ENCODE measurements at places on chromosomes 5 and 9.

GRCh38 chr5:154395407-154396106 is 50.2 kb upstream of the SAP30L start:
- DNase-seq = no peak

DNA sequence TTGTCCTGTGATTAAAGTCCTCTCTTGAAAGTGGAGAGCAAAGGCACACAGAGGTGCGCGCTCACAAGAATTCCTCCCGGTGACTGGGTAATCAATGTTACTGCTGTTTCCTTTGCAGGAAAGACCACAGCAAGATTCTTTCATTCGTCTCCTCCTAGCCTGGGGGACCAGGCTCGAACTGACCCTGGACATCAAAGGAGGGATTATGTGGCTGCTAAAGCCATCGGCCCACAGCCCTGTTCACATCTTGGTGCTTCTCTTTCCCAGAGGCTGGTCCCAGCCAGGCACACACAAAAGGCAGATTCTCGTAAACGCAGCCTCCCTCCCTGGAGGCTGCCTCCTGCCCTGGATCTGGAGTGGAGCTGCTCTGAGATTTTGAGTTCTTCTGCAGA is 230.9 kb downstream of the FANCC start:
- no peak for DNase-seq

- no peak for DNase-seq
Measured at GRCh38 chr5:84255315-84255714, 129.4 kb downstream of the EDIL3 start.

DNA sequence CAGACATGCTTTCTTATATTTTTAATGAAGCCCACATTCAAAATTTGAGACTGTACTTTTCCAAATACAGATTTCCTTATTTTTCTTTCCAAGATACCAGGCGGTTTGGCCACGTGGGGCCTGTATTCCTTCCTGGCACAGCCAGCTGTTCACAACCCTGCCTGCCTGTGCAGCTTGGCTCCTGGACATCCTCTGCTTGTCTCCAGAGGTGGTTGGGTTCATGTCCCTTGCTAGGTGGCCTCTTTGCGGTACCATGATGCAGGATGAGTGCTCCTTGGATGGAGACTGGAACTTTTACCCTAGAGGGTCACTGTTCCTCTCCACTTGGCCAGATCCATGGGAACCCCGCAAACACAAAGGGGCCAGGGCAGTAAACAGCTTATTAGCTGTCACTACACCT is 297.5 kb upstream of the MSX2 start:
- no peak for DNase-seq

DNA sequence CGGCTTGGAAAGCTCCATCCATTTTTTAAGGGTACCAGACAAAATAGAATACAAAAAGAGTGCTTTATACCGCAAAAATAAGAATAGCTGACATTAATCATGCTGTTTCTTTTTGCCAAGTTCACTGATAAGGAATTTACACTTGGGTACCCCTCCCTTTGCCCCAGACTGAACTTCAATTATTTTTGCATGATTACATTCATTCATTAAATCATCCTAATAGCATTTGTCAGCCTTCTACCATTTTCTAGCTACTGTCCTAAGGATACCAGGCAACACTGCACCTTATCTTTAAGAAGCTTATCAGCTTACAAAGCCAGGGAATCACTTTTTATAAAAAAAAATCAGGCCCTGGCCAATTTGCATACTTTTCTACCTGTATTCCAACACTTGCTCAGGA is 48.4 kb downstream of the YIPF5 start:
- no peak for DNase-seq
